ENCODE measurements at places on chromosomes 4 and X. TPM values are rescaled to one million over a fixed set of nuclear protein-coding genes. Genes with fewer than 3 reads are reported as not detected.

DNA sequence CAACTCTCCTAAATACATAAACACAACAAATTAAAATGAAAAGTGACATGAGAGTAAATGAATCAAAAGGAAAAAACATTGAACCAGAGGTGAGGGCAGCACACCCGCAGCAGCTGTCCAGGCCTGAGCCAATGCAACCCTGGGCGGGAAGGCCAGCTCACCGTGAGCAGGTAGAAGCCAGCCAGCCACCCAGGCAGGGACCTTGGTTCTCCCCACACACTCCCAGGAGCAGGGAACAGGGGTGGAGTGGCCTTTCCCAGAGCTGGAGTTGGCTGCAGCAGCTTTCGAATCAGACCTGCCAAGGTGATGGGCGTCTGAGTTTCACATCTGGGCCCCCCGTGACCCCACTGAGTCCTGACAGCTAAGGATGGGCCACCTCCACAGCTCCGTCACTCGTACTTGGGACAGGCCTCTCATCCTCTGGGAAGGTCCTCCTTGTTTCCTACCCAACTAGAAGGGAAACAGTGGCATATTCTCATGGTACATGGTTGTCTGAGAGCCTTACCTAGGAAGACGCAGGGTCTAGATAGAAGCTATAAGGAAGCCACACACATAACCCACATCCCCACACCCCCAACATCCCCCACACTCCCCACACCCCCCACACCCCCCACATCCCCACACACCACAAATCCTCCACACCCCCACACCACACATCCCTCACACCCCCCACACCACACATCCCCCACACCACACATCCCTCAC, 172.2 kb downstream of the DCLK2 start:
- DNase-seq: no peak

DNA sequence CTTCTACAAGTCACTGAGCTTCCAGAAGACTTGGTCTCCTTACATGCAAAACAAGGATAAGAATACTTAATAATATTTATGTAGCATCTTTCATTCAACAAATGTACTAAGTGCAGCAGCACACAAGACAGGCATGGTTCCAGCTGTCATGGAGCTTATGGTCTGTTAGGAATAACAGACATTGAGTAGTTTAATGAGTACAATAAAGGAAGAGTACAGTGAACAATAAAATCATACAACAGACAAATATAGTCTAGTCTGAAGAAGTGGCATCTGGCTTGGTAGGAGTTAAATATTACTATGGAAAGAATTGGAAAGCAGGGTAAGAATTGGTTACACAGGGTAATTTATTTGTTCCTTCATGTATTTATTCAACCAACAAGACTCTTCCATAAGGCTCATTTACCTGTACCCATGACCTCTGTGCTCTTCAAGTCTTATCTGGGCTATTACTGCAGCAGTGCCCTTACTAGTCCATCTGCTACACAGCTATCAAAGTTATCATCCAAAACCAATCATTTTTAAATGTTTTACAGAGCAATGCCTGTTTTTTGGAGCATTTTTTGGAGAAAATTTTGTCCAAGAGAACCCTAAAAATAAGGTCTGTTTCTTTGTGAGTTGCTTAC, 101.1 kb upstream of the RPL34 start:
- no peak for DNase-seq

DNA sequence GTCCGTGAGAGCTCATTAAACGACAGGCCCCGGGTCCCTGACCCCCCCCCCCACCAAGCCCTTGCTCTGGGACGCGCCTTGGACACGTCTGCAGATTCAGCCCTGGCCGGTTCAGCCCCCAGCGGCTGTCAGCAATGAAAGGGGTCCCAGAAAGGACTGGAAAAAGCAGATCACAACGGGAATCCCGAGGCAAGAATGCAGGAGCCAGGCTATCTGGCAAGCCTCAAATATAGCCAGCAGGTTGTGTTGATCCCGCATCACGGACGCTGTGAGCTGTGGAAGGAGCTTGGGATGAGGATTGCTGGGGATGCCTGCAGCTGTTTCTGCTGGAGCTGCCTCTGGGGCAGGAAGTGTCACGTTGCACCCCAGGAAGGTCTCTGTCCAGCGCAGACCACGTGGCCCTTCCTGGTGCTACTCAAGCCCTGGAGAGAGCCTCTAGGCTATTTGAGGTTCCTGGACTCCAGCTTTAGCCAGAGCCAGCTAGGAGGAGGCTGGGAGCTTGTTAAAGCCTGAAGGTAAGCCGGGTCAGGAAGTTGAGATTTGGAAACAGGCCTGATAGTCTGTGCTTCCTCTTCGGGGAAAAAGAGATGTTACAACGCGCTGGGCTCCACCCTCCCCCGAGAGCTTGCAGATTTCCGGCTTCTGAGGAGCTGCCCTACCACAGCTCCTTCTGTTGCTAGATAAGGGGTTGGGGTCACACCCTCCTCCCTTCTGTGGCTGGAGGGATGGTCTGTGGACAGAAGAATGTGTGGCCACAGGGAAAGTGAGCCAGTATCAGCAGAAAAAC, 19.3 kb upstream of the CSF2RA start:
- peak; percentile 62 for DNase-seq

DNA sequence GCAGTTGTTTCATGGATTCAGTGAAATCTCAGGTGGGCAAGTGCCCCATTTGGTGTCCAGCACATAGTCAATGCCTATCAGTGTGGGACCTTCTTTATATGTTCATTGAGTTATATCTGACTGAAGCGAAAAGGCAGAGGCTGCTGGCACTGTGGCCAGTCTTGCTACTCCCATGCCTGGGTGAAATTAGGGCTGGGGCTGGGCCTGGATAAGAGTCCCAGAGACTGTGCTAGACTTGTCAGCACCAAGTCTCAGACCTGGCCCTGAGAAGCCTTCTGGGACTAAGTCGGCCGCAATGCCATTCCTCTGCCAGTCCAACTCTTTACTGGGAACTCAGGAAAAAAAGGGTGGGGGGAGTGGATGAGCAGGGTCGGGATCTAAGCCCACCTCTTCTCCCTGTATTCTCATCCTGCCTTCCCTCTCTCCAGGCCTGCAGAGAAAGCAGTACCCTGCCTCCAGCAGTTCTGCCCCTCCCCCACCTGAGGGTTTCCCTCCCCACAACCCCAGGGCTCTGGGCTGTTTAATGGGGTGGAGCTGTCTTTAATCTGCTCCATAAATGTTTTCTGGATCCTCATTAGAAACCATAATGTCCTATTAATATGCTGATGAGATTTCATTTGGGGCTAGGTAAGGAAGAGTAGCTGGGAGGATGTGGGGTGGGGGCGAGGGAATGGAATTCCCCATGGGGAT, 153.5 kb upstream of the PJA1 start:
- no peak for DNase-seq

GRCh38 chr4:154044108-154044531, 255.2 kb upstream of the SFRP2 start:
- no peak for DNase-seq

DNA sequence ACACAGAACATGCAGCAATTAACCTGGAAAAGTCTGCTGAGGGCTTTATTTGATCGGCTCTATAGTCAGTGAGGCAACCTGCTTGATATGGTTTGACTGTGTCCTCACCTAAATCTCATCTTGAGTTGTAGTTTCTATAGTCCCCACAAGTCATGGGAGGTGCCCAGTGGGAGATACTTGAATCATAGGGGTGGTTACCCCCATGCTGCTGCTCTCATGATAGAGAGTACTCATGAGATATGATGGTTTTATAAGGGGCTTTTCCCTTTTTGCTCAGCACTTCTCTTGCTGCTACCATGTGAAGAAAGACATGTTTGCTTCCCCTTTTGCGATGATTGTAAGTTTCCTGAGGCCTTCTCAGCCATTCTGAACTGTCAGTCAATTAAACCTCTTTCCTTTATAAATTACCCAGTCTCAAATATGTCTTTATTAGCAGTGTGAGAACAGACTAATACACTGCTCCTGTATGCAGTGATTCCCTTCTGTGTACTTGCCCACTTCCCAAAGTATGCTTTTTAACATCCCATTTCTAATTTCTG, 78.2 kb downstream of the NPFFR2 start:
- no peak for DNase-seq

GRCh38 chrX:76439188-76439587, 11.7 kb downstream of the MAGEE1 start:
- no peak for DNase-seq

GRCh38 chr4:100420571-100420970, 97.3 kb downstream of the EMCN start:
- no peak for DNase-seq

DNA sequence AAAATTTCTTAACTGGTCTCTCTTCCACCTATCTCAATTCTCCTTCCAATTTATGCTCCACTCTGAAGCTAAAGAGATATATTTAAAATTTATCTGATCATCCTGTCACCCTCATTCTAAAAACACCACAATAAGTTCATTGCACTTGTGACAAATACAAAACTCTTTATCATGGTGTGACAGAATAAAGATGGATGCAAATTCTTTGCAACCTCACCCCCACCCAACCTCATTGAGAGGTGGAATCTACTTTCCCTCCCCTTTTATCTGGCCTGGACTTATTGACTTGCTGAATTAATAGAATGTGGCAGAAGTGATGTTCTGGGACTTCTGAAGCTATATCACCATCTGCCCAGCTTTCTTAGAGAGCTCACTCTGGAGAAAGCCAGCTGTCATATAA, 46.5 kb downstream of the IDS start:
- no peak for DNase-seq

FAM9B gene
- not detected for total RNA-seq

NDNF gene
- total RNA-seq: 2.4 TPM

MOB1B gene
- 20.3 TPM for total RNA-seq

All from adrenal gland (tissue), 19 donors.